Activated naive CD4-positive, alpha-beta T cell treated with anti-CD3 and anti-CD28 coated beads, Interleukin-2, amount 10 ng/mL, durations not matched to agents 7 days and 5 days (primary cell): ENCODE measurements at places on chromosomes 13 and 19.

- no peak for DNase-seq
Observed at GRCh38 chr19:7442423-7442822, 46.4 kb downstream of the PEX11G start.

DNA sequence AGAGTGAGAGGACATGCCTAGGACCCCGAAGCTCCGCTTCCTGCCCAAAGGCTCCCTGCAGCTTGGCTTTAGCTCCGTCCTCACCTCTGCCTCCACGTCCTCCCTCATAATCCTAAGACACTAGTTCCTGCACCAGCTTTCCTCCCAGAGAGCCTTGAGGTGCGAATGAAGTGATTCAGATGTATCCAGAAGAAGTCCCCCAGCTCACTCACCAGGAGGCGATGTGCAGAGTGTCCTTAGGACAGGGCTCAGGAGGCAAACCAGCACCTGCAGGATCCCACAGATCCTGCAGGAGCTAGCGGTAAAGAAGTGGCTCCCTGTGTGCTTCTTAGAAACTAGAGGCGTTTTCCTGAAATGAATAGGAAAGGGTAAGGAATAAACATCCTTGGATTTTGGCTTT is 109.7 kb downstream of the HSPH1 start:
- DNase-seq, result no peak

GRCh38 chr13:21849323-21849722 is 178.4 kb downstream of the FGF9 start:
- DNase-seq, result no peak

DNA sequence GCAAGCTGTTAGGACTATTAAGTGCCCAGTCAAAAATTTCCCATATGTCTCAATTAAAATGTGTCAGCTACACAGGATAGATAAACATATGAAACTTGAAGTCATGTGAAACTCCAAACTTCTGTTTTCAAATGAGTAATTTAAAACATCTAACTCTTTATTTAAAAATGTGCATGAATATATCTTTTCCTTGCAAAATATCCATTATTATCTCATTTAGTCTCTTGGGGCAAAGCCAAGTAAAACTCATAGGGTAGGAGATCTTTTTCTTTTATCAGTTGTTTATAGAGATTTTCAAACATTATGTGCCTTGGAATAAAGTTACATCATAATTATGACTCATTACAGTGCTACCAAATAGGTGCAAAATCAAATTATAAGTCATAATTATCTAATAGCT is 2020.1 kb upstream of the PRR20A start:
- DNase-seq, result no peak

GRCh38 chr13:64180756-64181155 is 2765.1 kb upstream of the PCDH20 start:
- DNase-seq, result no peak

GRCh38 chr13:42680748-42681147 is 100.6 kb upstream of the FAM216B start:
- no peak for DNase-seq

- no peak for DNase-seq
Observed at GRCh38 chr13:26727633-26728032, 33.0 kb downstream of the GPR12 start.

GRCh38 chr13:19587635-19588300 is 26.4 kb upstream of the TPTE2 start:
- peak; percentile 51 for DNase-seq
